IgD-negative memory B cell (primary cell): ENCODE measurements at places on chromosomes 7 and 10. TPM values are rescaled to one million over a fixed set of nuclear protein-coding genes. Genes with fewer than 3 reads are reported as not detected.

The PIK3CG gene
- 27.7 TPM for polyA plus RNA-seq

The PROSER2 gene
- not detected for polyA plus RNA-seq

The SRGN gene
- 65.1 TPM for polyA plus RNA-seq

The ITGB8 gene
- not detected for polyA plus RNA-seq

The CELF2 gene
- 142 TPM for polyA plus RNA-seq

The OR2A25 gene
- not detected for polyA plus RNA-seq

The TMEM273 gene
- polyA plus RNA-seq: 137 TPM

The ZNF680 gene
- polyA plus RNA-seq: 10.4 TPM

The STAG3 gene
- polyA plus RNA-seq: 61.5 TPM

The SFMBT2 gene
- 1.6 TPM for polyA plus RNA-seq

The WDR86 gene
- 0.54 TPM for polyA plus RNA-seq

The CLDN3 gene
- polyA plus RNA-seq: not detected

The HOXA4 gene
- polyA plus RNA-seq: not detected

The GRM8 gene
- polyA plus RNA-seq: not detected

The PAX4 gene
- not detected for polyA plus RNA-seq

The PPP1R17 gene
- polyA plus RNA-seq: not detected

The TUBAL3 gene
- polyA plus RNA-seq: not detected

The STEAP2 gene
- not detected for polyA plus RNA-seq

The BTBD16 gene
- polyA plus RNA-seq: not detected

The GIMAP5 gene
- polyA plus RNA-seq: 16.3 TPM

The ACTR1A gene
- 53.4 TPM for polyA plus RNA-seq

The FAM25A gene
- not detected for polyA plus RNA-seq

The ZNF92 gene
- polyA plus RNA-seq: 47.9 TPM

The COL1A2 gene
- polyA plus RNA-seq: not detected

The ADRB1 gene
- not detected for polyA plus RNA-seq

The SYCE1 gene
- not detected for polyA plus RNA-seq

The PAOX gene
- 55.4 TPM for polyA plus RNA-seq

The CLDN12 gene
- 0.58 TPM for polyA plus RNA-seq
